Effector memory CD4-positive, alpha-beta T cell (primary cell): ENCODE measurements at places on chromosomes 3 and 15.

- DNase-seq = no peak
Measured at GRCh38 chr3:79421273-79421672, 346.5 kb downstream of the ROBO1 start.

- no peak for DNase-seq
Measured at GRCh38 chr3:64861684-64862083, 173.9 kb upstream of the ADAMTS9 start.

GRCh38 chr3:69088063-69088462, 3.3 kb downstream of the ARL6IP5 start:
- no peak for DNase-seq

- DNase-seq = no peak
Measured at GRCh38 chr3:53597136-53597915, 102.9 kb downstream of the CACNA1D start.

GRCh38 chr3:58824285-58824684, 157.7 kb upstream of the FAM3D start:
- no peak for DNase-seq

GRCh38 chr3:69282181-69282580, 103.7 kb downstream of the FRMD4B start:
- DNase-seq = no peak

DNA sequence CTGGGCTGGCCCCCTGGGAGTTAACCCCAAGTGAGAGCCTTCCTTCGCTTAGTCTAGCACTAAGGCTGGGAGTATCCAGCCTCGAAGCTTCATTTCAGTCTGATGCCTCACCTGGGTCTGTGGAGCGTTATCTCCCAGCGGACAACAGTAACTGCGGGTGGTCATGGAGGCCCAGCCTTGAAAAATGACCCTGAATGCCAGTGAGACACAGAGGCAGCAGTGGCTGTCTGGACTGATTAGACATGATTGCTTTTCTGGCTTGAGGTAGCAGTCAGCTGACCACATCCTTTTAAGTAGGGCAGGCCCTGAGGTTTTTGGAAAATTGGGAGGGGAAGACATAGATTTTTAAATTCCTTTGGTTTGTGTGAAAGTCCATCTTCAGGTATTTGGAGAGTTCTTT, 28.2 kb upstream of the TRIM59 start:
- no peak for DNase-seq

- DNase-seq = no peak
Measured at GRCh38 chr3:71565976-71566375, 17.6 kb downstream of the FOXP1 start.

- DNase-seq = no peak
Measured at GRCh38 chr3:10907262-10907661, 85.3 kb upstream of the SLC6A1 start.

DNA sequence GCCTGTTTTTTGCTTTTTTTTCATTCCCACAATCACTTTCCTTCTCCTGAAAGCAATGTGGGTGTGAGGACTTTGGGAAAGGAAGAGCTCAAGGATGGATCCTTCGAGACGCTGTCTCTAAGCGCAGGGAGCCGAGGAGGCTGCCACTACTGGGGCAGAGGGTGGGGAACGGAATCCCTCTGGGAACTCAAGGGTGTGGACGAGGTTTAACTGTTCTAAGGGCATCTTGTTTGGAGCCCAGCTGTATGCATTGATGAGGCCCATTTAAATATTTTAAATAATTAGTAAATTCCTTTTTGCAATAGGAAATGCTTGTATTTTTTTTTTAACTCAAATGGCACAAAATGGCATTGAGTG, 124.4 kb upstream of the MEF2A start:
- DNase-seq = no peak

DNA sequence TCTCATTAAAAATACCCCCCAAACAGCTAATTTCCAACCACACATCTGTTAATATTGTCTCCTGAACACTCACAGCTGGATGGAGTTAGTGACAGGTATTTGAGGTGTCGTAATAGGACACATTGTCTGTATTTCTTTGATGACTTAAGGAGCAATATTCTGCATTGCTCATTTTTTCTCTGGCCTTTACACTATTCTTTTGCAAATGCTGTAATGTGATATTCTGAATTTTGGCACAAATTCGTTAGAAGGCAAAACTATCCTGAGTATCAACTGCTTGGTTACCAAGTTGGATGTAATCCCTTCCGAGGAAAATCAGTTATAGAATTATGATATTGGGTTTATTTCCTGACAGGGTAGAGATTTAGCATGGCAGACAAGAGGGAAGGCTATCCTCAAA, 1030.2 kb downstream of the MCTP2 start:
- no peak for DNase-seq

- DNase-seq = no peak
Measured at GRCh38 chr3:36908647-36909180, 36.1 kb downstream of the TRANK1 start.

GRCh38 chr3:194472290-194472920, 14.4 kb downstream of the ATP13A3 start:
- DNase-seq = no peak

DNA sequence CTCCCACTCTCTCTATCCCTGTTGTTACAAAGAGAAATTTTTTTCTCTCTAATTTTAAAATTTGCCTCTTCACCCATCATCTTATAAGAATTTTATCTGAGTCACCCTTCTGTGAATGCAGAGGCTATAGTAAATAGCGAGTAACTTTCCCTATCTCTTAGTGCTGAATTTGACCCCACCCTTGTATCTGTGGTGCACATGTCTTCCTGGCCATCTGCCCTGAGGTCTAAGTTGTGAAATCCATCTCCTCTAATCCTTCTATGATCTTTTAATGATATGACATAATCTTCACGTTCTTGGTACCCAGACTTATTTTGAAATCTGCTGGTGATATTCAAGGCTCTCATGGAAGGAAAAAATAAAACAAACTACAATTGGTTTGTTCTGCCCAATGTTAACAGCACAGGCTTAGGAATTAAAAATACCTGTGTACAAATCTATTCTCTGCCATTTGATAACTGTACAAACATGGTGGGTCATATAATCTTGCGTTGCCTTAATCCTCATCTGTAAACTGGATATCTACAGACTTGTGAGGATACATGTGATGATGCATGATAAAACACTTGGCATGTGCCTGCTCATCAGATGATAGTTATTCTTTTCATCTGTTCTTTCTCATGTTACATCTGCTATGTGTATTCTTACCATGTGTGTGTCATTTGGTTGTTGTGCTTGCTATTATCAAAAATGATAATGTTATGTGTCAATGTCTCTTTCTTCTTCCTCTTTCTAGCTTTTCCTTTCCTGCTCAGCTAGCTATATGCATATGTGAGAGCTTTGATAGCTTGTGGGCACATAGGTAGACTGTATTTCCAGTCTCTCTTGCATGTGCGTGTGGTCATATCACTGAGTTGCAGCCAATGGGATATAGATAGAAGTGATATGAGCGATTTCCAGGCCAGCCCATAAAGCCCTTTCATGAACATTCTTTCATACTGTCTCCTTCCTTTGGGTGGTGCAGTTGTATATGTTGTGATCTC, 13.7 kb upstream of the CCR3 start:
- DNase-seq = no peak

DNA sequence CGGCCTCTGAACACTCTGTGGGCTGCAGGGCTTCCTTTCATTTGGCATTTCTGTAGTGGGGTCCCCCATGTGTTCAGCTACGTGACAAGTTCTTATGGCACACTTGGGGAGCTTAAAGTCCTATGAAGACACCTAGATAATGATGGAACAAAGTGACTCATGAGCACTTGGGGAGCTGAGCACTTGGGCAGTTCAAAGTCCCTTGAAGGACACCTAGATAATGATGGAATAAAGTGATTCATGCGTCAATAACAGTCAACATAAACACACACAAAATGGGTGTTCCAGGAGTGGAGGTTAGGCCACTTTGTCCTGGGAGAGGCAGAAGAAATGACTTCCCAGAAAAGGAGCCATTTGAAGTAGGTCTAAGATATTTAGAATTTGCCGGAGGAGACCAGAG, 66.6 kb downstream of the LDHAL6B start:
- no peak for DNase-seq

DNA sequence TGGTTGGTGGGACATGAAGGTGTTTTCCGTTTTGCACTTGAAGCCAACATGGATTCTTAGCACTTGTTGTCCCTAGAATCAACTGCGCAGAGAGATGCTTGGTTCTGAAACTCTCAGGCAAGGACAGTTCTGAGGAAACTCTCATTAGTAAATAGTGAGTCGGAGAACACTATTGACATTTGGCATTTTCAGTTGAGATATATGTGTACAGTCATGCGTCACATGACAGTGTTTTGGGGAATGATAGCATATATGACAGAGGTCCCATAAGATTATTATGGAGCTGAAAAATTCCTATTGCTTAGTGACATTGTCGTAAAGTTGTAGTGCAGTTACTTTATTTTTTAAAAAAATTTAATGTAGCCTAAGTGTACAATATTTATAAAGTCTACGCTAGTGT, 5.8 kb downstream of the APBA2 start:
- DNase-seq = no peak

DNA sequence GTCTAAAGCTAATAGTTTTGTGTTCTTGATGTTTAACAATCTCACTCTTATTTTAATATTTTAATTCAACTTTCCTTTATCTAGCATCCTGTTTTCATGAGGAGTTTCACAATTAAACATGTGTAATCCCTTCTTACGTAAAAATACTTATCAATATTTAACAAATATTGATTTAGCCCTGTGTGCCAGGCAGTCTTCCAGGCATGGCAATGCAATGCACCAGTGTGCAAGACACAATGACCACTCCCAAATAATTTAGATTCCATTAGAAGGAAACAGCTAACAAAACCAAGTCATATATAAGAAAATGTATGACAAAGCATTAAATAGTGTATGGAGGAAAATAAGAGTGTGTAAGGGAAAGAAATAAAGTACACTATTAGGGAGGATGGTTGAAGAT, 627.1 kb upstream of the ARPP21 start:
- no peak for DNase-seq

DNA sequence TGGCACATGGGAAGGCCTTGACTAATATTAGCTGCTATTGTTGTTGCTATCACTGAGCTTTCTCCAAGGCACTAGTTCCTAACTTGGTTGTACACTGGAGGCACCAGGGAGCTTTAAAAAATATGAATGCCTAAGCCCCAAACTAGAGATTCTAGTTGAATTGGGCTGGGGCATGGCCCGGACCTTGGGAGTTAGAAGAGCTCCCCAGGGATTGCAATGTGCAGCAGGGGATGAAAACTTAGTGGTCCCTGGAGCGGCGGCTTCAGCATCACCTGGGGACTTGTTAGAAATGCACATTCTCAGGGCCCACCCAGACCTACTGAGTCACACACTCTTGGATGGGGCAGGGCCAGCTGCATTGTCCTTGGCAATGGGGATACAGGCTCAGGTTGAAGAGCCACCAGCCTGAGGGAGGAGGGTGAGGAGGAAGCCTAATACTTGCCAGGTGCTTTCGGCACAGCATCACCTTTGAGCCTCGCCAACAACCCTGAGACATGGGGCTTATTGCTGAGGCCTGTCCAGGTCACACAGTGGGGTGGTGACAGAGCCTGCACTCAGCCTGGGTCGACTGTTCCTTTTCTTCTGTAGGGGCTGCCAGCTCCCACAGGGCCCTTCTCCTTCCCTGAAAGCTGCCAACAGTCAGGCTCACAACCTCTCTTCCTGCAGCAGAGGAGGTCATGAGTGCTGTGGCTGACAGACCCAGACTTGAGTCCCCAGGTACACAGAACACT, 84.5 kb downstream of the ATP2B2 start:
- no peak for DNase-seq

- DNase-seq = no peak
Measured at GRCh38 chr3:140284372-140284771, 349.4 kb downstream of the CLSTN2 start.

- DNase-seq = no peak
Measured at GRCh38 chr3:46874430-46874829, 3.1 kb upstream of the PTH1R start.

DNA sequence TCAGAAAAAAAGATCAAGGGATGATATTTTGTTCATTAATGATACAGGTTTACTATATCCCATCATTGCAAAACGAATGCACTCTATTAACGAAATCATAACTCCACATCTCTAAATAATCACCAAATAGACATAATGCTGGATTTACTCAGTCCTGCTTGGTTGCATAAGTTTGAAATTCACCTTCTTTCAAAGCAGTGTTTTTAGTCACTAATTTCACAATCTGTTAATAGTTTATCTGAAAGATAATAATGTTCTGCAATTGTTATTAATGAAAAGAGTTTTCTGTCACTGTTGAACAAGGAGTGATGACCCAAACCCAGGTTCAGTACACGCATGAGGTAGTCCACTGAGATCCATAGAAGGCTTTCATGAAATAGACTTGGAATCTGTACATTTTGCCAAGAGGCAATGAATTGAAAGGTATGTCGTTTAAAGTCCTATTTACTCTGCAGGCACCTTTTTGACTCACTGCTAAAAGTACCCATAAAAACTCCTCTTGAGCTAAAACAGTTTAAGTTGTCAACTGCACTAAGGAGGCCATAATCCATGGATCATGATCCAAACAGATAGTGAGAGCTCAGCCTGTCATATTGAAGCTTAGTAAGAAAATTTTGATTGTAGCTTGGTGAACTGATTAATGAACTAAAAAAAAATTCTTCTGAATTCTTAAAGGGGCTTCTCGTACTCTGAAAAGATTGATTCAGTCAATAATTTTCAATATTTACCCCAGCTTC, 75.6 kb upstream of the MBNL1 start:
- no peak for DNase-seq

DNA sequence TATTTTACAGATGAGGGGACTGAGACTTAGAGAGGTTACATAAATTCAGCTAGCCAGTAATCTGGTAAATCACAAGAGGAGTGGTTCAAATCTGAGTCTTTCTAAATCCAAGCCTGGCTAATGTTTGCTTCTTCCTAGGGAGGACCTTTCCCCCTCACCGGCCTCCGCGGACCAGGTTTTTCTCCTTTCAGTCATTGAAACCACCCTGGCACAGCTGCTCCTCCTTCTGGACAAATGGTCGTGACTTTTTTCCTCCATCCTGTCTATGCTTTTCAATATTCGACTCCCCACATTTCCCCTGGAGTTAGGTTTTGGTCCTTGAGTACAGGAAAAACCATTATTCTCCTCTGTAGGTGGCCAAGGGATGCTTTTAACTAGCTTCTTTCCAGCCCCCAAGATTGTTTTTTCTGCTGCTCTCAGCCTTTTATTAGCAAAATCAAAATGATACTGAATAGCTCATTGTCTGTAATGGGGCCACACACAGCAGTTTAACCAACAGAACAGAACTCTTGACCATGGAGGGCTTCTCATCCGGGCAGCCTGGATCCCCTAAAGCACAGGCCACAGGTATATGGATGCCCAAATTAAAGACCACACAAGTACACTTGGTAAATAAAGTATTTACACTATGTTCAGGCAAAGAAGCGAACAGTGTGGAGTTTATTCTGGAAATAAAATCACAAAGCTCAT, 85.9 kb upstream of the KLHL25 start:
- DNase-seq = no peak

DNA sequence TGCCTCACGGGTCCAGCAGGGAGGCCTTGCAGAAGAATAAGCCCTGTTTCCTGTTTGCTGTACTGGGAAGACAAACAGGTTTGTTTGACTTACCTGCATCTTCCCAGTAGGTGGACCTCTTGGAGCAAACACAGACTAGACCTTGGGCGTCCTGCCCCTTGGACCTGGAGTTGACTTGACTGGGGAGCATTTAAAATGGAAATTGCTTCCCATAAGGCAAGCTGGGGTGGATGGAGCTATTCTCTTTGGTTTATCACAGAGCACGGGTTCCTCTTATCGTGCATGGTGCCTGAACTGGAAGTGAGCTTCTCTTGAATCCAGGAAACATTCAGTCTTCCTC, 151.4 kb downstream of the RPLP1 start:
- DNase-seq = no peak

- DNase-seq = no peak
Measured at GRCh38 chr3:186219211-186219638, 110.3 kb upstream of the ETV5 start.

GRCh38 chr3:183182073-183182472, 19.5 kb upstream of the LAMP3 start:
- no peak for DNase-seq
